CD4-positive, alpha-beta T cell treated with Interleukin-15 for 4 hours (primary cell): ENCODE measurements at places on chromosomes 7 and 10.

DNA sequence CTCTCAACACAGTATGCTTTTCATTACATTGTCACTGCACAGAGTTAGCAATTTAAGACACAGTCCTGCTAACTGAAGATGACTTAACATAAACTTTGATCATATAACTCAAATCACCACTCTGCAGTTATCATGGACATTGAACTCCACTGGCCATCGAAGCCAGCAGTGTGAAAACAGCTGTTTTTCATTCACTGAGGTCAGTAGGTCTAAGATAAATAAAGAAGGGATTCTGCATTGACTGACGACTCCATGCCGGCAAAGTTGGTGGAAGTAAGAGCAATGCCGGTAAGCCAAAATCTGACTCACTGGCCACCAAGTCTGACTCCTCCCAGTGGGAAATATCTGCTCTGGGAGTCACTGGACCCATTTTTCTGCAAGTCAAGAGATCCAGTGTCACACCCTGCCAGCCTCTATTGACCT is 449.9 kb upstream of the ANKRD30A start:
- no peak for DNase-seq

GRCh38 chr10:31037749-31038148 is 6.1 kb upstream of the ZNF438 start:
- DNase-seq, result no peak

- DNase-seq, result no peak
Observed at GRCh38 chr7:21923658-21924057, 22.0 kb downstream of the CDCA7L start.

DNA sequence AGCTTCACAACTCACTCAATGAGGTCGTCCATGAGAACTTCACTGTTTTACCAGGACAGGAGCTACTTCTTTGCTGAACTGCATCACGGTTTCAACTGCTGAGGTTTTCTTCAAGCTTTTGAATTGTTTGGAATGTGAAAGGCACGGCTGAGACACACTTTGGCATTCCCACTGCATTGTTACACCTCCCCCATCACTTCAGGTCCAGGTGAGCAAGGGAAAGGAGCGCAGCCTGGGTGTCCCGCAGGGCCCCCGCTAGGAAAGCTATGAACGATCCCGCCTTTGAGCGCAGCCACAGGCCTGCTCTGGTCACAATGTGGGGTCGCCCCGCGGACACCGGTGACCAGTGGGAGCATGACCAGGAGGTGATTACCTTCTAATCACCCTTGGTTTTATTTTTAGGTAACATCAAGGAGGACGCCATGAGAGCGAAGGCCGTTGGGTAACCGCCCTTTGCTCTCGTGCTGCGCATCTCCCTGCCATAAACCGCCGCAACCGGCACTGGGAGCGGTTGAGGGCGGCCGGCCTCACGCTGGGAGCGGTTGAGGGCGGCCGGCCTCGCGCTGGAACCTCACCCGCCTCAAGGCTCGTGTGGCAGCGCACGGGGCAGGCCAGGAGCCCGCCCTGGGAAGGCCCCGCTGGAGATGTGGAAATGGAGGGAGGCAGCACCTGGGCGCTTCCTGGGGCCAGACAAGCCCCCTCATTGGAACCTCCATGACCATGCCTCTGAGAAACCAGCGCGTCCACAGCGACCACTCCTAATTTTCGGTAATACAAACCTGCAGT is 50.9 kb upstream of the SGMS1 start:
- no peak for DNase-seq

DNA sequence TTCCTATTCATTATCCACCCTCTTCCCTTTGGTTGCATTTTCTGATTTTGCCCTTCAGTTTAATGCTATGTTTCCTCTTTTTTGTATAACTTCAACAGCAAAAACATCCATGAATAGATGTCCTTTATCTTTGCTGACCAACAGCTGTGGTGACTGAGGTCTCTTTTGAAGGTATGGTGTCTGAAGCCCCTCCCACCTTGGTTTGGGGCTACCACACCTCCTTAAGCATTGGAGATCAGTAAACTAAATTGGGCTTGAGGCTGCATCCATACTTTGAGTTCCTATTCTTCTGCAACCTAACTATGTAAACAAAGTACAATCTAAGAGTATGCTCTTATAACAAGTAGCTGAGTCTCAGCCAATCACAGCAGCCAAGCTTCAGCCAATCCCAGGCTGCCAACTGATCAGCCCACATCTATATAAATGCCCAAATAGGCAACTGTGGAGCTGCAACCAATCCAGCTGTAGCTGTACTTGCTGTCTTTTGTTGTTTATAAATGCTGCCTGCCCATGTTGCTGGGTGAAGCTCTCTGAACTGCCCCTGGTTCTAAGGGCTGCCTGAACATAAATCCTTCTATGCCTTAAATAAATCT is 69.4 kb upstream of the PDLIM1 start:
- DNase-seq, result no peak

- no peak for DNase-seq
Observed at GRCh38 chr7:107076781-107077698, 32.5 kb downstream of the PRKAR2B start.

DNA sequence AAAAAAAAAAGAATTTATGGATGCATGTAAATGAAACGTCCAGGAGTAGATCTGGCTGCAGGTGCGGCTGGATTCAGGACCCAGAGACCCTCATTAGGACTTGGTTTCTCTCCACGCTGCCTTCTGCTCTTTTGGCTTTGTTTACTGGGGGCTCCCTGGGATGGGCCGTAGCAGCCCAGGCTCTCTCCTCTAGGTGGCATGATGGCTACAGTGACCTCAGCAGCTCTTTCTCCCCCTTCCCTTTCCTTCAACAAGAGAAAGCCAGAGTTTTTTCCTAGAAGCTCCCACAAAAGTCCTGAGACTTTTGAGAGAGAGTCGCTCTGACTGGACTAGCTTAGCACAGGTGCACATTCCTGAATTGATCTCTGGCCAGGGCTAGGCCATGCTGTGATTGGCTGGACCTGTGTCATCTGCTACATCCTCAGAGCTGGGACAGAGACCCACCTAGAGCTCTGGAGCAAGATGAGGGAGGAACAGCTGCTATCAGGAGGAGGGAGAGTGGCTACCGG is 67.8 kb upstream of the PDCD4 start:
- DNase-seq, result peak; percentile 43

GRCh38 chr10:59589796-59590195 is 119.9 kb downstream of the SLC16A9 start:
- no peak for DNase-seq

DNA sequence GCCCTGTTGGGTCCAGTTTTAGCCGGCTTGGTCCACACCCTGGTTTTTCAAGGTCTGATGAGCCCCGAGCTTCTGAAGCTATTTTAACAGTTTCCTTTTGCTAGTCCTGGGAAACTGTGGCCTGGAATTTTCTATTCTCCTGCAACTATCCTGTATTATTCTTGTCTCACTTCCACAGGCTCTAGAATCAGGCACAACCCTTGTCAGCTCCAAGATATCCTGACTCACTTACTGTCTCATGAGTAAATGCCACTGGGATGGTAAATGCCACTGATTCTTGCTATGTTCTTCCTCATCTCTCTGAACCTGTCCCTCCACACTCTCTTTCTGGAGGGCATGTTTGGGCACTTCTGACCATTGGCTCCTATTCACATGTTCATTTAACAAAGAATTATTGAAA is 611.5 kb upstream of the IGFBP3 start:
- no peak for DNase-seq

DNA sequence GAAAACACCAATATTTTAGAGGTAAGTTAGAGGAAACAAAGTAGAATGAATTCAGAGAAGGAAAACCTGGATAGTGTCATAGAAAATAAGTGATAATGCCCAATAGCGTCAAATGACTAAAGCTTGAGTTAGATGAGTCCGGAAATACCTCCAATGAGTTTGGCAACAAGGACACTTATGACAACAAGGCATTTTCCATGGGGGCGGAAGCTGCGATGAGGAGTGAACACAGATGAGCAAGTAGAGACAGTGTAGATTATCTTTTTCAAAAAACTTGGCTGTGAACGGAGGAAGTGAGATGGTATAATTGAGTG is 383 bp upstream of the R3HCC1L start:
- DNase-seq, result no peak

GRCh38 chr10:89702121-89702480 is 711 bp downstream of the KIF20B start:
- no peak for DNase-seq

DNA sequence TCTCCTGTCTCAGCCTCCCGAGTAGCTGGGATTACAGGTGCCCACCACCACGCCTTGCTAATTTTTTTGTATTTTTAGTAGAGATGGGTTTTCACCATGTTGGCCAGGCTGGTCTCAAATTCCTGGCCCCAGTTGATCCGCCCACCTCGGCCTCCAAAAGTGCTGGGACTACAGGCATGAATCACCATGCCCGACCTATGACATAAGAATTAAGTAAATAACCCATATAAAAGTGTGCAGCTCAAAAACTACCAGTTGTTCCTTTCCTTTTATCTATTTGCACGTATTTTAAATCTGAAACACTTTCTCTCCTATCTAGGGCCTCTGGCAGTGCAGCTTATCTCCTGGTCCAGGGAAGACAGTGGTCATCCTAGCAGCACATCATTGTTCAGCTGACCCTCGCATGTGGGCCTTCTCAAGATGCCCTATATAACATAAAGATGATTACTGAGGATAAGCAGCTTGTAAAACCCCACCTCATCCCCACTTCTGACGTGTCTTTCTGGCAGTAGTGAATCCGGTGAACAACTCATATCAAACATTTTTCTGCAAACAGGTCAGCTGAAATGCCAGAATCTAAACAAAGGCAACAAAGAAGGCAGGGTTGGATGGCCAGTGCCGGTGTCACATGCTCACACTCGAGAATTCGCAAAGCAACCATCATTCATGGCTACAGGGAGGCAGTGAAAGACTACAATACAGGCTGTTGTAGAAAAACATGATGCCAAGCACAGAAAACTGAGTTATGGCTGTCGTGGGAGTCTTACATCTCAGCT is 36.0 kb upstream of the KCNIP2 start:
- DNase-seq, result no peak

DNA sequence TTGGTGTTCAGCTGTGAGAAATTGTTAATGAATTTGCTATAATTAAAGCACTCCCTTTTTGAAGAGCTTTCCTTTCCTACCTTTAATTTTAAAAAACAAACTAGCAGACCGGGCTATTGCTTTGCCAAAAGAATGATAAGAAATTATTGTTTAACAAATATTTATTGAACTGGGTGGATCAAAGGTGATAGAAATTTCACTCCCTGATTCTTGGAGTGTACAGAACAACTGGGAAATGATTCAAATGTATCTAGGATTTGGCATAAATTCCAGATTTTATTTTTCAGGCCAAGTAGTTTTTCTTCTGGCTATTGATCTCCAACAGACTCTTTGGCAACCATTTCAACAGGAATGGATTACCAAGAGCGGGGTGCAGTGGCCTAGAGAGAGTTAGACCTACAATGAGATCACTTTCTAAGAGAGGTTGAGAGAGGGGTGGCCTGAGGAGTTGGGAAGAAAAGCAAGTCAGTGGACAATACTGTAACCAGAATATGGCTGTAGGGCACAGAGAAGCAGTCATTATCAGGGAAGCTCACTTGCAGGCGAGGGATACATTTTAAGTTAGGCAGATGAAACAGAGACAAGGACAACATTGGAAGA is 71.9 kb downstream of the PLXDC2 start:
- DNase-seq, result no peak
